ENCODE measurements at places on chromosomes 13 and 19. TPM values are rescaled to one million over a fixed set of nuclear protein-coding genes. Genes with fewer than 3 reads are reported as not detected.

FREM2 gene
- total RNA-seq, result not detected

KANK3 gene
- total RNA-seq, result 6.1 TPM

APOC4 gene
- total RNA-seq, result not detected

MZF1 gene
- 17.3 TPM for total RNA-seq

PRRG2 gene
- 0.56 TPM for total RNA-seq

NDFIP2 gene
- total RNA-seq, result 22.5 TPM

LYPD5 gene
- total RNA-seq, result 0.20 TPM

C13orf42 gene
- not detected for total RNA-seq

ZNF230 gene
- 3.2 TPM for total RNA-seq

CATSPERD gene
- total RNA-seq, result not detected

LSM7 gene
- 158 TPM for total RNA-seq

UGGT2 gene
- total RNA-seq, result 10.1 TPM

IGSF23 gene
- 0.43 TPM for total RNA-seq

MRPS31 gene
- 14.2 TPM for total RNA-seq

FCAR gene
- not detected for total RNA-seq

ZNF69 gene
- not detected for total RNA-seq

IZUMO1 gene
- total RNA-seq, result not detected

LIM2 gene
- total RNA-seq, result not detected

NR2F6 gene
- total RNA-seq, result 64.7 TPM

CYP4F2 gene
- 0.07 TPM for total RNA-seq

KLK10 gene
- total RNA-seq, result 0.58 TPM

NAPSA gene
- total RNA-seq, result 0.84 TPM

IL17D gene
- total RNA-seq, result 1.3 TPM

IQCN gene
- total RNA-seq, result 0.77 TPM

NXNL1 gene
- not detected for total RNA-seq

TMEM190 gene
- total RNA-seq, result 1.9 TPM

ZNF723 gene
- total RNA-seq, result not detected

ZNF28 gene
- 1.3 TPM for total RNA-seq

SERP2 gene
- total RNA-seq, result not detected

ZNF154 gene
- total RNA-seq, result not detected

ADGRE1 gene
- 4.7 TPM for total RNA-seq

ZSCAN4 gene
- not detected for total RNA-seq

ZNF135 gene
- total RNA-seq, result not detected

ZNF486 gene
- total RNA-seq, result not detected

WTIP gene
- 38.6 TPM for total RNA-seq

TRPC4 gene
- total RNA-seq, result not detected

RDH8 gene
- 0.24 TPM for total RNA-seq

RLN3 gene
- total RNA-seq, result not detected

NLRP4 gene
- not detected for total RNA-seq

ANKRD24 gene
- total RNA-seq, result 0.23 TPM

ZNF813 gene
- 0.13 TPM for total RNA-seq

RHPN2 gene
- 56.1 TPM for total RNA-seq

All from A549 treated with Mapracorat at 1 μM for 4 hours (cell line).